ENCODE measurements at places on chromosomes 12 and 14. TPM values are rescaled to one million over a fixed set of nuclear protein-coding genes. Genes with fewer than 3 reads are reported as not detected.
A peak's percentile ranks its signal among the peaks of the same experiment; 100 is the strongest.

TDP1 gene
- total RNA-seq, result 13.3 TPM

TSHR gene
- total RNA-seq, result 0.29 TPM

DNA sequence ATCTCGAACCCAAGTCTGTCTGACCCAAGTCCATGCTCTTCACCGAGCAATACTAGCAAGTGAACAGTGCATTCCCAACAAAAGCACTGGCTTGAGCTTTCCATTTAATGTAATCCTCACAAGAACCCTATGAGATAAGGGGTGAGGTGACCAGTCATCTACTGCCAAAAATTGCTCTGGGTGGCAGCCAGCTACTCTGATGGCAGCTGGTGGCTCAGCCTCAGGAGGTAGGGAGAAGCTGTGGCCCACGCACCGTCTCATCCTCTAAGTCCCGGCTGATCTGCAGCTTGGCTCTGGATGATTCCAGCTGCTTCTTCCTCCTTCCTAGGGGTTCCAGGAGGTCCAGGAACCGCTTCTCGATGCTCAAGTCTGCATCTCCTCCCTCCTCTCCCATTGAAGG, 75.2 kb downstream of the PLEKHG3 start:
- DNase-seq, result no peak

DNA sequence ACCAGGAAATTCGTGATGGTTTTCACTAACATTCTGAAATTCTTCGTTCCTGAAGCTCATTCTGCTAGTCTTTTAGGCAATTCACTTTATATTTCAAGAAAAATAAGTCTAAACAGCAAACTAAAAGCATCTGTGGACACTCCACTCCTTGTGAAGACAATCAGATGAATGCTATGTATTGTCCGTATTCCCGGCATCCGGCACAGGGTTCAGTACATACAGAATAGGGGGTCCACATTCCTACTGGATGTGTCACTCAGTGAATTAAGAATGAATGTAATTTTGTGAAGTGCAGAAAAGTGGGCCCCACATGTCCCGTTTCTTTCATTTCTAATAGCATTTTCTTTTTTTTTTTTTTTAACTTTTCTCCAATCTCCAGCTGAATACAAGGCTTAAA, 241.3 kb downstream of the GRIN2B start:
- no peak for DNase-seq

PIWIL1 gene
- total RNA-seq, result not detected

DNA sequence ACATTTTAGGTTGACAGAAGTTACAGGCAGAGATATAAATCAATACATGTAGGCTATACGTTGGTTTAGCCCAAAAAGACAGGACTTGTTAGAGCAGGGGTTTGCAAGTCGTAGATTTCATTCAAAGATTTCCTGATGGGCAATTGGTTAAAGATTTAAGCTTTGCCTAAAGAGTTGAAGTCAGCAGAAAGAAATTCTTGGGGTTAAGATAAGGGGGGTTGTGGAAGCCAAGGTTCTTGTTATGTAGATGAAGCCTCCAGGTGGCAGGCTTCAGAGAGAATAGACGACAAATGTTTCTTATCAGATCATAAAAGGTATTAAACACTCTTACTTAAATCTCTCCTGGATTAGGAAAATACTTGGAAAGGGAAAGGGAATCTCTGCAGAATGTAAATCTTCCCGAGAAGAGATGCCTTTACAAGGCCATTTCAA, 510.8 kb downstream of the TMTC2 start:
- DNase-seq, result no peak

DNA sequence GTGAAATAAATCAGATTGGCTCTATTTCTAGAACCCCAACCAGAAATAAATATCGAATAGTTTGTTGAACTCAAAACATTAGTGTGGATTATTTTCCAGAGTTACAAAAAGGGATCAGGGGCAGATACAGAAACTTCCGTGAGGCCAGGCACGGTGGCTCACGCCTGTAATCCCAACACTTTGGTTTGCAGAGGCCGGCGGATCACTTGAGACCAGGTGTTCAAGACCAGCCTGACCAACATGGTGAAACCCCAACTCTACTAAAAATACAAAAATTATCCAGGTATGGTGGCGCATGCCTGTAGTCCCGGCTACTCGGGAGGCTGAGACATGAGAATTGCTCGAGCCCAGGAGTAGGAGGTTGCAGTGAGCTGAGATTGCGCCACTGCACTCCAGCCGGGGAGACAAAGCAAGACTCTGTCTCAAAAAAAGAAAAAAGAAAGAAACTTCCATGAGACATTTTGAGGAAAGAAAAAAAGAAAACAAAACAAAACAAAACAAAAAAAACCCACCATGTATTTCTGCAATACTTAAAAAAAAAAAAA, 2.1 kb downstream of the FBXO21 start:
- no peak for DNase-seq

NANOG gene
- 0.32 TPM for total RNA-seq

DNA sequence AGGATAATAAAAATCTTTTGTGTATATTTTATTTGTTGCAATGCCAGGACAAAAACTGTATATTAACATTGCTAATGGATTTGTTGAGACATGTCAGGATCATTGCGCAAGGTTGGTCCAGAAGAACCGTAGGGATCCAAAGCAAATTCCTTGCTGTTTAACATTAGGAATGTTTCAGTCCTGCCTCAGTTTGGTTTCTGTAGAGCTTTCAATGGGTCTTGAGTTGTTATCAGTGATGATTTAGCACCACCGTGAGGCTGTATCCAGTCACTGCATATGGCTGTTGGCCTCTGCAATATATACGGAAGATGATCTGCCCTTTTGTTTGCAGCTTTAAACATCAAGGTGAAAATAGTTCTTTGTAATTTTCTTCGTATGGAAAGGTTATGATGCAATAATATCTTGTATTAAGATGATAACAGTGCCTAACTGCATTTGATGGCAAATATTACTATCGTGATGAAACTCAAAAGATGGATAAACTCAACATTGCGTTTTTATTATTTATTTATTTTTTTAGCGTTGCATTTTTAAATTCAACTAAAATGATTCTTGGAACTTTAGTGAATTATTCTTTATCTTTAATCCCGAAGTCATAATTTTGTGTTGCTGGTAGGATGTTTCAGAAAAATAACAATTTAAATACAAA, 231.2 kb downstream of the AKAP6 start:
- DNase-seq, result peak; percentile 46

DNA sequence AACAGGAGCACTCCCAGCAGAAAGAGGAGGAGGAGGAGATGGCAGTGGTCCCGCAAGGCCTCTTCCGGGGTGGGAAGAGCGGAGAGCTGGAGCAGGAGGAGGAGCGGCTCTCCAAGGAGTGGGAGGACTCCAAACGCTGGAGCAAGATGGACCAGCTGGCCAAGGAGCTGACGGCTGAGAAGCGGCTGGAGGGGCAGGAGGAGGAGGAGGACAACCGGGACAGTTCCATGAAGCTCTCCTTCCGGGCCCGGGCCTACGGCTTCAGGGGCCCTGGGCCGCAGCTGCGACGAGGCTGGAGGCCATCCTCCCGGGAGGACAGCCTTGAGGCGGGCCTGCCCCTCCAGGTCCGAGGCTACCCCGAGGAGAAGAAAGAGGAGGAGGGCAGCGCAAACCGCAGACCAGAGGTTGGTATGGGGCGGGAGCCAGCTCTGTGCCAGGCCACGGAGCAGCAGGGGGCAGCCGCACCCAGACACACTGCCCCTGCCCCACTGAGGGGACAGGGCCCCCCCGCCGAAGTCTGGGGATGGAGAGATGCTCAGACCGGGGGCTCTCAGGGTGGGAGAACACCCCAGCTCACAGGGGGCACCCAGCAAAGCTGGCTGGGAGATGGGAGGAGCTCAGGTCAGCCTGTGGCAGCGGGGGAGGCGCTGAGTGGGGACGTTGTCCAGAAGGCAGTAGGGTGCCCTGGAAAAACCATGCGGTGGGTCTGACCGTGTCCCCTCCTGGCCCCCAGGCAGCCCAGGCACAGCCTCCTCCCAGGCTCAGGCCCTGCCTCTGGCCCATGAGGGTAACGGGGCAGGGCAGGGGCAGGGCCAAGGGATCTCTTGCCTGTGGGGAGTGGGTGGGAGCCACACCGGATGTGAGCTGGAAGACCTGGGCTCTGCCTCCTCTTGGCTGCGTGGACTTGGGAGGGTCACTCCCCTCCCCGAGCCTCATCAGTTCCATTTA, 9.8 kb downstream of the CHGA start:
- no peak for DNase-seq

- DNase-seq, result no peak
Observed at GRCh38 chr12:50190859-50191258, 23.7 kb upstream of the CERS5 start.

DNA sequence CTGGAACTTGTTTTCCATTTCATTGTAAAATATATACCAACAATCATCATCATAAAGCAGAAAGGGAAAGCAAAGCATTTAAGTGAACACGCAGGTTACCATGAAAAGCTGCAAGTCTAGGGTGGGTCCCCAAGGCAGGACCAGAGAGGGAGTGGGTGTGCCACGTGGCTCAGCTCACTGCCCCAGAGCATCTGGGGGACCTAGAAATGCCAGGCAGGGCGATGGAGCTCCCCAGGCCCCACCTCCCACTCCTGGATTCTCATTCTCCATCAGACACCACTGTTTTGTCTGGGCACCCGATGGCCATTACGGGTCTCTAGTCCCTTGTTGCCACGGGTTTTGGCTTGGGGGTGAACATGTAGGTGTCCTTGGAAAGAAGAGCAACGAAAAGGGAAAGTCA, 34.7 kb downstream of the BCL11B start:
- DNase-seq, result no peak

DNA sequence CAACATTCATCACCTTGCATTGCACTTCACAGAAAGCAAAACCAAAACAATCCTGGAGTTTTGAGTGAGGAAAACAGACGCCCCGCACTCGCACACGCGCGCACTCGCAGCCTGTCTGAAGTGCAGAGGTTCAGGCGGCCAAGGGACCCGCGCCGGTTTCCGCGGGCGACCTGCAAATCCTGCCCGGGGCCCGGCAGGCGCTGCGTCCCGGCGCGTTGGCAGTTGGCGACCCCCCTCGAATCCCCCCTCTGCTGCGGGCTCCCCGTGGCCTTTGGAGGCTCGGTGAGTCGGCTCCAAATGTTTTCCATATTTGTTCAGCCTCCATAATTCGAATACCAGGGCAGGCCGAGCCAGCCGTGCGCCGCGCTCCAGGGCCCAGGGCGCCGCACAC, at the start of gene SSPN:
Gene SSPN, plus strand, starts transcription at position 324 of the 391 bp plus-strand sequence. CDS start 100 bp downstream, outside the sequence.
- DNase-seq, result peak; percentile 85

- no peak for DNase-seq
Observed at GRCh38 chr14:26180221-26180620, 417.6 kb downstream of the NOVA1 start.

GRCh38 chr12:45409966-45410365, 194.1 kb downstream of the ANO6 start:
- peak; percentile 64 for DNase-seq

RFX4 gene
- total RNA-seq, result not detected

DNA sequence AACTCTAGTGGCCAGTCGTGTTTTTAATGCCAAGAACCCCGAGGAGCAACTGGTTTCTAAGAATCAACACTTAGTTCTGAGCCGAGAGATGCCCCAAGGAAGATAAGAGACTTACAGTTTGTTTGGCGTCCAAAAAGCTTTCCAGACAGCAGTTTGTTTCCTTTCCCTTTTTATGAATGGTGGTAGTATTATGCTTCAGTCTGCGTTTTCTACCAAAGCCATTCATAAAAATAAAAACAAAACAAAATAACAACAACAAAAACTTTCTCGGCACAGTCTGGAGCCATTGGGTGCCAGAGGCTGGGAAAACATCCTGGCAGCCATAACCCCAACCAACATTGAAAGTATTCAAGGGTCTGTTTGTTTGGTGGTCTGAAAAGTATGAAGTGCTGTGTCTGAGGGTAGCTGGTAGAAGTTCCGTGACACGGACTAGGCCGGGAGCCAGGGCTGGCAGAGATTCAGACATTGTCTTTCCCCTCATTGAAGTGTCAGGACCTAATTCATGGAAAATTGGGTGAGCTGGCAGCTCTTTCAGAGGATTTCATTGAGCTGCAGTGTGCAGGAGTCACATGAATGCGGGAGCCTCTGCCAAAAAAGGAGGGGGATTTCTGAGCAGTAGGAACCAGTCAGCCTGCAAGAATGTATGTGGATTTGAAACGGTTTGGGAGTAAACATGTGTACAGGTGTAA, 124.2 kb downstream of the HMGA2 start:
- peak; percentile 64 for DNase-seq

GRCh38 chr14:105883066-105884005, 357.0 kb downstream of the TMEM121 start:
- DNase-seq, result peak; percentile 51

GRCh38 chr12:122928404-122929147, 32.7 kb upstream of the VPS37B start:
- DNase-seq, result no peak

Data from aorta (tissue), 5 donors.